ENCODE measurements at places on chromosomes 5 and 9. TPM values are rescaled to one million over a fixed set of nuclear protein-coding genes. Genes with fewer than 3 reads are reported as not detected.

The PCDH1 gene
- total RNA-seq, result not detected

The SLC2A6 gene
- 5.5 TPM for total RNA-seq

The ADAMTS6 gene
- total RNA-seq, result 4.0 TPM

The FAM151B gene
- total RNA-seq, result 0.12 TPM

The ROR2 gene
- total RNA-seq, result 3.0 TPM

The UBE2QL1 gene
- total RNA-seq, result not detected

The HINT2 gene
- total RNA-seq, result 68.9 TPM

The SHROOM1 gene
- 11.5 TPM for total RNA-seq

The LECT2 gene
- not detected for total RNA-seq

The SCGB3A1 gene
- not detected for total RNA-seq

GRCh38 chr9:20988061-20988460 is 43.4 kb downstream of the HACD4 start:
- no peak overlapping the region for H3K27ac ChIP-seq
- DNase-seq, result no peak
- peaks cover 21% of the 10 kb centered on the region for H3K36me3 ChIP-seq
- no peaks in the 10 kb centered on the region for H3K4me1 ChIP-seq
- H3K4me3 ChIP-seq, result no peak overlapping the region

DNA sequence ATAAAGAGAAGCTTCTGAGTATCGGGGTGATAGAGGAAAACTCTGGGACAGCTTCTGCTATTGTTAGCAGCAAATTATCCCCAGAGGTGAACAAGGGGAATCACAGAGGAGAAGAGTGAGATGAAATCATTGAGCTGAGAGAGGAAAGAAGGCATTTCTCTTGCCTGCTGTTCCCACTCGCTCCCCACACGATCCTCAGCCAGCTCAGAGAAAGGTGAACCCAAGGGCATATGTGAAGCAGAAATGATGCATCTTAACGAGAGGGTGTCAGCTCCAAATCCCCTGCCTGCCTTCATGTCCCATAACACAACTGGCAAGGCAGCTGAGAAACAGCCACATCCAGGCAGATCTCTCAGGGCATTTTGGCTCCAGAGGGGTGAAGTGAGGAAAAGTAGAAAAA is 111.6 kb downstream of the BRINP1 start:
- H3K4me1 ChIP-seq, result no peaks in the 10 kb centered on the region
- H3K36me3 ChIP-seq, result no peaks in the 10 kb centered on the region
- H3K27ac ChIP-seq, result no peak overlapping the region
- no peaks in the 10 kb centered on the region for H3K27me3 ChIP-seq

DNA sequence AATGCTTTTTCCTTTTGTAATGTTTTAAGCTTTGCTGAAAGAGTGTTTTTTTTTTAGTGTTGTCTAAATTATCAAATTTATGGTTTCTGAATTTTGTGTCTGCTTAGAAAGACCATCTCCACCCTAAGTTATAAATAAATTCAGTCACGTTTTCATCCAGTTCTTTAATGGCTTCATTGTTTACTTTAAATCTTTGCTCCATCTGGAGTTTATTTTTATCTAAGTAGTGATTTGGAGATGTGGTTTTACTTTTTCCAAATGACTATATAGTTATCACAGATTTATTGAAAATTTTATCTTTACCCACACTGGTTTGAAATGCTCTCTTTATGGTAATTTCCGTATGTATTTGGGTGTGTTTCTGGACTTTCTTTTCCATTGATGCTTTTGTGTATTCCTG is 577.2 kb upstream of the ZNF608 start:
- no peak for DNase-seq
- no peak overlapping the region for H3K27ac ChIP-seq
- H3K4me3 ChIP-seq, result no peak overlapping the region
- no peaks in the 10 kb centered on the region for H3K27me3 ChIP-seq
- no peaks in the 10 kb centered on the region for H3K36me3 ChIP-seq

DNA sequence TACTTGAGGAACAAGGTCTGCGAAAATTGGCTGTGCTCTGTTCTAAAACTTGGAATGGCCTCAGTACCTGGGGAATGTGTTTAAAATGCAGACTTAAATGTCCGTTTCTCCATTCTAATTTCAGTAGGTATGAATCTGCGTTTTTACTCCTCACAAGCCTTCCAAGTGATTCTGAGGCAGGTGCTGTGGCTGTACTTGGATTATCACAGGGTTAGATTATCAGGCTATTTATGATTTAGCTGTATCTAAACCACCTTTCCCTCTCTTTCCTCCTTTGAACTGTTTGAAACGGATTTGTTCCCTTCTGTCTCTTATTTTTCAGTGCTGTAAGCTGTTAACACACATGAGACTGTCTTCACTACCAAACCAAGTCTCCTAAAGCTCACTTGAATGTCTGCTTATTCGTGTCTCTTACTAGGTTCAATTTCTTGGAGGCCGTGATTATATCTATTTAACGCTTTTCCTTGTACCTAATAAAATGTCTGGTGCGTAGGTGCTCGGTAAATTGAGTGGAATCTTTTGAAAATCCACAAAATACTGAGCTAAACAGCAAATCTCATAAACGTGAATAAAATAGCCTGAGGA is 714 bp upstream of the CETN3 start:
- no peak overlapping the region for H3K27ac ChIP-seq
- no peak for DNase-seq
- peaks cover 18% of the 10 kb centered on the region for H3K4me1 ChIP-seq
- H3K36me3 ChIP-seq, result peaks cover 13% of the 10 kb centered on the region

DNA sequence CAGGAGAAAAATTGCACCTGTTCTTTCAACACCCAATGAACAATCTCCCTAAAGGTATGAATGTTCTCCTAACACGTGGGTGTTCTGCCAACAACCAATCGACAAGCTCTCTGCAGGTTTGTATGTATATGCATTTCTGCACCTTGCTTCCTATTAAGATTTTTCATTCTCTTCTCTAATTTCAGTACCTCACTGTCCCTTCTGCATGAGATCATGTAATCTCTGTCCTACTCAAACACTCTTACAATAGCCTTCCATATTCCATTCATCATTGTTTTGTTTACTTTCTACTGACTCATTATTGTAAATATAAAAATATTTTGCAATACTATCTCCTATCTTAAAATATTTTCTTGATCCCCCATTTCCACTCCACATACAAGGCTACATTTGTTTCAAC is 382.0 kb downstream of the CDH12 start:
- H3K27me3 ChIP-seq, result no peaks in the 10 kb centered on the region
- H3K4me3 ChIP-seq, result no peak overlapping the region
- no peak for DNase-seq
- no peaks in the 10 kb centered on the region for H3K36me3 ChIP-seq
- no peaks in the 10 kb centered on the region for H3K4me1 ChIP-seq
- H3K27ac ChIP-seq, result no peak overlapping the region

- no peak overlapping the region for H3K27ac ChIP-seq
- H3K36me3 ChIP-seq, result peaks cover 75% of the 10 kb centered on the region
- H3K4me3 ChIP-seq, result no peak overlapping the region
- no peaks in the 10 kb centered on the region for H3K27me3 ChIP-seq
- H3K4me1 ChIP-seq, result peaks cover 24% of the 10 kb centered on the region
- DNase-seq, result no peak
Measured at GRCh38 chr9:83969602-83970001, 10.4 kb downstream of the HNRNPK start.

- peaks cover 13% of the 10 kb centered on the region for H3K27me3 ChIP-seq
- no peaks in the 10 kb centered on the region for H3K36me3 ChIP-seq
- no peaks in the 10 kb centered on the region for H3K4me1 ChIP-seq
- H3K4me3 ChIP-seq, result no peak overlapping the region
- no peak overlapping the region for H3K27ac ChIP-seq
Measured at GRCh38 chr5:102700120-102700831, 54.8 kb upstream of the PAM start.

GRCh38 chr9:70058569-70059116 is 15.0 kb downstream of the MAMDC2 start:
- DNase-seq, result no peak
- no peak overlapping the region for H3K4me3 ChIP-seq
- peaks cover 11% of the 10 kb centered on the region for H3K27me3 ChIP-seq
- H3K27ac ChIP-seq, result no peak overlapping the region
- H3K36me3 ChIP-seq, result no peaks in the 10 kb centered on the region

DNA sequence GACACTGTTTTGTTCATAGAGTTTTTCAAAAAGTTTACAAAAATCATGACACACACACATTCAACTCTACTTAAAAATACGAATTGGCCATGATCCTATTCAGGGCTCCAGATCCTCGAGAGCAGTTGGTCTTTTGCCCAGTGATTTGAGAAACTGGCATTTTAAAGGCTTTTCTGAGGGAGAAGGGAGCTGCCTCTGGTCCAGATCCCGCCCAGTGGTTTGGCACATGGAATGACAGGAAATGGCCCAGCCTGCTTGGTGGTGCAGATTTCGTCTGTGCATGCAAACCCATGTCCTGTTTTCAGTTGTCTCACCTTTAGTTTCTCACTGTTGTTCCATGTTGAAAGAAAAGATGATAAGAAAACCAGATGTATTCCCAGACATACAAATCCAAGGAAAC is 3.6 kb downstream of the CAMK4 start:
- H3K4me3 ChIP-seq, result peak overlapping the region; percentile 96
- H3K36me3 ChIP-seq, result peaks cover 27% of the 10 kb centered on the region
- H3K27ac ChIP-seq, result peak overlapping the region; percentile 94
- peak; percentile 68 for DNase-seq
- H3K4me1 ChIP-seq, result peaks cover 66% of the 10 kb centered on the region
- H3K27me3 ChIP-seq, result no peaks in the 10 kb centered on the region

- H3K4me3 ChIP-seq, result no peak overlapping the region
- H3K4me1 ChIP-seq, result peaks cover 79% of the 10 kb centered on the region
- DNase-seq, result no peak
- peaks cover 9% of the 10 kb centered on the region for H3K36me3 ChIP-seq
- no peaks in the 10 kb centered on the region for H3K27me3 ChIP-seq
- peak overlapping the region; percentile 97 for H3K27ac ChIP-seq
Measured at GRCh38 chr5:148848393-148849031, 22.1 kb downstream of the ADRB2 start.

- H3K36me3 ChIP-seq, result peaks cover 5% of the 10 kb centered on the region
- no peak overlapping the region for H3K4me3 ChIP-seq
- DNase-seq, result no peak
- H3K27ac ChIP-seq, result no peak overlapping the region
- peaks cover 20% of the 10 kb centered on the region for H3K4me1 ChIP-seq
Measured at GRCh38 chr5:141508798-141509611, 20.1 kb downstream of the PCDHGC5 start.

- H3K36me3 ChIP-seq, result no peaks in the 10 kb centered on the region
- no peaks in the 10 kb centered on the region for H3K27me3 ChIP-seq
- no peak for DNase-seq
- H3K27ac ChIP-seq, result no peak overlapping the region
- no peak overlapping the region for H3K4me3 ChIP-seq
- H3K4me1 ChIP-seq, result no peaks in the 10 kb centered on the region
Measured at GRCh38 chr9:70954126-70954525, 167.3 kb downstream of the TRPM3 start.

GRCh38 chr5:61200582-61201155 is 38.4 kb upstream of the SMIM15 start:
- H3K27ac ChIP-seq, result no peak overlapping the region
- H3K36me3 ChIP-seq, result peaks cover 25% of the 10 kb centered on the region
- H3K4me3 ChIP-seq, result no peak overlapping the region
- no peak for DNase-seq
- H3K27me3 ChIP-seq, result peaks cover 45% of the 10 kb centered on the region

DNA sequence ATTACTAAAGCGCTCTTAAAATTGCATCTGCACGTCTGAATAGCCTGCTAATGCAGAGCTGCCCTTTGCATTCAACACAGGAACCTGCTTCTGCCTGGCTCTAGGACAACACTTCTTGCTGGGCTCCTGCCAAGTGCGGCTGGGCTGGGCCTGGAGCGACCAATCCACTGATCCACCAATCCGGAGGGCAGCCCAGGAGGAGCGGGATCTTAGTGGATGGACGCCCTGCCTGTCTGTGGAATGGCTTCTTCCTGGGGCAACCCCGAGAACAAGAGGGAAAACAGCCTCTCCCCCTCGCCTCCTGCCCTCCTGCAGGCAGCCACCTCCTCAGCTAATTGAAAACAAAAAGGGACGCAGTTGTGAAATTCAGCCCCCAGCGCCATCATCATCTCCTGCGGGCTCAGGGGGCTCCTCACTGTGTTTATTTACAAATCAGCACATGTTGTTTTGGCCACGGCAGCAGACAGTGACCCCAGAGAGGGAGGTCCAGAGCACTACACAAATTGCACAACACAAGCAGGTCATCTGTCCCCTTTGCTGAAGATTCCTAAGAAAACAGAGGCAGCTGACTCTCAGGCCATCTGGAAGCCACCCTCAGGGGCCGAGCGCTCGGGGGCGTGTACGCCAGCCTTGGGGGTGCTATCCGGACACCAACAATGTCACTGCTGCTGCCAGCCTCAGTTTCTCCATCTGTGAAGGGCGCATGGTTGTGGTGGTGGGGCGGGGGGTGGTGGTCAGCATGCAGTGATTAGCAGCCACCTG is 57.3 kb downstream of the GADD45G start:
- no peak overlapping the region for H3K4me3 ChIP-seq
- no peaks in the 10 kb centered on the region for H3K36me3 ChIP-seq
- H3K27ac ChIP-seq, result no peak overlapping the region
- H3K27me3 ChIP-seq, result peaks cover 53% of the 10 kb centered on the region

DNA sequence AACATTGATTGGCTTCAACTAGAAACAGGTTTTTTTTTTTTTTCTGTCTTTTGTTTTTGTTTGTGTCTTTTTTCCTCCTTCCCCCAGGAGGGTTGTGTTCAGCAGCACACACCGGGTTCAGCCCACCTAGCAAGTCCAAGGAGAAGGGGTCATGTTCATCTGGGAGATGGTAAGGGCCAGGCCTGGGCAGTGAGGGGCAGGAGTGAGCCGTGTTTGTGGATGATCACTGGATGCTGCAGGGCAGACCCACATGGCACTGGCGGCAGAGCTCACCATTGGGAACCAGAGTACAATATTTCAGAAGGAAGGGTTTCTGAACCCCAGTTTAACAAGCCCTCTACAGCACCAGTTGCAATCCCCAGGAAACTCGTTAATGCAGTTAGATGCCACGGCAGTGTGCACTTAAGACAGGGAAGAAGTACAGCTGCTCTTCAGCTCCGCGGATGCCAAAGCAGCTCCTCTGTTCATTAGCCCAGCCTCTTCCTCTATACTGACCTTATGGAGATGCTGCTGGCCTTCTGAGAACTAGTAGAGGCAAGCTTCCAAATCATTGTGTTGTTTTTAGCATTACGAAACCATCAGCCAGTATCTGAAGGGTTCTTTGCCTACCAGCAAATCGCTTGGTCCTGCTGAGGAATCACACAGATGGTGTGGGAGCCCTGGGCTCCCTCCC is 508.2 kb upstream of the WWC1 start:
- no peaks in the 10 kb centered on the region for H3K36me3 ChIP-seq
- no peak overlapping the region for H3K27ac ChIP-seq
- H3K4me1 ChIP-seq, result no peaks in the 10 kb centered on the region
- no peak overlapping the region for H3K4me3 ChIP-seq
- H3K27me3 ChIP-seq, result no peaks in the 10 kb centered on the region
